ENCODE measurements at places on chromosomes 1 and 21.

- DNase-seq, result no peak
These were observed 61.6 kb upstream of the KIAA0040 start for GRCh38 chr1:175254190-175254589.

DNA sequence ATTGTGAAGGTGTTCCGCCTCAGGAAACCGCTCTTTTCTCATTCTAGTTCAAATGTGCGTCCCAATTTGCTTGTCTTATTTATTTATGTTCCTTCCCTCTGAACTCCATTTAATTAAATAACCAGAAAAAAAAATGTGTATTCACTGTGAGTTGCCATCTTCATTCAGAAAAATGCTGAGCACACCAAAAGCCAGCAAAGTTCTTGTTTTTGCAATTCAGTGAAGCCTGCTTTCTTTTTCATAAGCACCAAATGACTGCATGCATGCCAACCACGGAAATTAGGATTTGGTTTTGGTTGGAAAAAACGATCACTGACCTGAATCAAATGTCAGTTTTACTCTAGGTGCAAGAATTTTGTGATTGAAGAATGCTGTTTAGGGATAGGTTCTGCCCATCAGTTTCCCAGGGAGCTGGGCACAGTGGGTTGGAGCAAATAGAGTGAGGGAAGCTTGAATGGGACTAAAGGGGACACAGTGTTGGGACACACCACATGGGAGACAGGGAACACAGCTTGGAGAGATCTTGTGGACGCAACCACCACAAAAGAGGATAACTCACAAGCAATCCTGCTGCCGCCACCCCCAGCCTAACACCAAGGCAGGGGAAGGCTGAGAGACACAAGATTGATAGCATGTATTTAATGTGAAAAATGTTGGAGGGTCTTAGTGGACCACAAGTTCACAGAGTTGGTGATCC lies 183.4 kb upstream of the GALNT2 start:
- no peak for DNase-seq

- DNase-seq, result peak; percentile 69
These were observed 21.0 kb upstream of the PIK3CD start for GRCh38 chr1:9630331-9631111.

DNA sequence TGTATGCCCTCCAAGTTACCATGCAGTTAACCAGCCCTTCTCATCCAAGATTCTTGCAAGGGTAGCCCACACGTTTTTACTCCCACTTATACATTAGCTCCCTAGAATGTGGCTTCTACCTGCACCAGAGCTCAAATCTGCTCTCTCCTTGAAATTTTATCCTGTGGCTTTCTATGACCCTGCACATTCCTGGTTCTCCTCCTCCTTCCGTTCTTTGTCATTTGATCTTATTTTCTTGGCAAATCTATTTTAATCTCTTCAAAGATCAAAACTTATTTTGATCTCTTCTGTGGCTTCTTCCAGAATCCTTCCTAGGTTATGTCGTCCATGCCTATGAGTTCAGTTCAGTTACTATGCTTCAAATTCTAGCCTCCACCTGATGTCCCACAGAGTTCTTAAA lies 115.6 kb upstream of the GUCA2B start:
- DNase-seq, result no peak

- no peak for DNase-seq
These were observed 26.4 kb downstream of the CNST start for GRCh38 chr1:246592695-246593094.

DNA sequence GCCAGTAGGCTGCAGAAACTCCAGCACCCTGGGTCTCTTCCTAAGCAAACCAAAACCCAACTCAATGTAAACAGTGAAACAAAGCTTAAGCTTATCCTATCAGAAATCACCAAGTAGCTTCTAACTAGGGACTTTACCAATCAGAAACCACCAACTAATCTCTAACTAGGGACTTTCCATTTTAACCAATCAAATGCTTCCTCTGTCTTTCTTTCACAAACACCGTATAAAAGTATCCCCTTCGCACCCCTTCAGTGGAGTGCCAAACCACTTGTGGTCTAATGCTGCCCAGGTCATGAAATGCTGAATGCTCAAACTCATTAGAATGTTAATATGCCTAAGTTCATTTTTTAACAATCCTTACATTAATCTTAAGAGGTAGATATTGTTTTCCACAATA lies 250.5 kb upstream of the DUSP10 start:
- no peak for DNase-seq

Data from activated effector memory CD4-positive, alpha-beta T cell treated with anti-CD3 and anti-CD28 coated beads, Interleukin-2, amount 50 U/mL, for 16 hours (primary cell).